Hematopoietic multipotent progenitor cell treated with erythropoietin and hydrocortisone succinate and interleukin-3 and kit ligand, for 4 days (in vitro differentiated cells): ENCODE measurements at places on chromosomes 12 and 14.

- no peak for DNase-seq
These were observed 10.4 kb upstream of the PLEKHG3 start for GRCh38 chr14:64693810-64694165.

DNA sequence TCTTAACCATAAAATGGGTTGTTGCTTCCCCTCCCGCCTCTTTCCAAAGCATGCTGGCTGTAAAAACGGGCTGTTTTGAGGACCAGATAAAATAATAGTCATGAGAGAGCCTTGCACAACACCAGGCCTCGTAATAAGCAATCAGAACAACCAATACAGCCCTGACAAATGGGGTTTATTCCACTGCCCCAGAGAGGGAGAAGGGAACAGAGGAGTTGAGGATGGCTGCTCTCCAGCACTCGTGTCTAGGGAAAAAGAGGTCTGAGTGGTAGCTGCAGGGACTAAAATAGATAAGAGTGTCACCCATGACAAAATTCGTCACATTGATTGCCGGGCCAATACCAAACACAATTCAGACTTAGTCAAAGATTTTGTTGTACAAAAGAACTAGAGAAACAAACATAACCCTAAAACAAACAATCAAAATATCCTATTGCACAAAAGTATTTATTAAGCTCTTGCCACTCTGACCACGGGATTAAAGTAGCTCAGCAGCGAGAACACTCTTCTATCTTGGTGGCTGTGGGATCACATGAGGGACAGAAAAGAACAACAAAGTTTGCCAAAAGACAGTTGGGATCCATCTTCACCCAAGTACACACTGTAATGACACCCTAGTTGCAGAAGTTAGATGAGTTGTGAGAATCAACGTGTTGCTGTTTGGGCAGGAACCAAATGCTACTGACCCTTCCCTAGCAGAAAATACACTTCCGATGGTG is 188.0 kb downstream of the FOXN3 start:
- DNase-seq = no peak

GRCh38 chr12:120230326-120230973 is 29.5 kb upstream of the RPLP0 start:
- no peak for DNase-seq

DNA sequence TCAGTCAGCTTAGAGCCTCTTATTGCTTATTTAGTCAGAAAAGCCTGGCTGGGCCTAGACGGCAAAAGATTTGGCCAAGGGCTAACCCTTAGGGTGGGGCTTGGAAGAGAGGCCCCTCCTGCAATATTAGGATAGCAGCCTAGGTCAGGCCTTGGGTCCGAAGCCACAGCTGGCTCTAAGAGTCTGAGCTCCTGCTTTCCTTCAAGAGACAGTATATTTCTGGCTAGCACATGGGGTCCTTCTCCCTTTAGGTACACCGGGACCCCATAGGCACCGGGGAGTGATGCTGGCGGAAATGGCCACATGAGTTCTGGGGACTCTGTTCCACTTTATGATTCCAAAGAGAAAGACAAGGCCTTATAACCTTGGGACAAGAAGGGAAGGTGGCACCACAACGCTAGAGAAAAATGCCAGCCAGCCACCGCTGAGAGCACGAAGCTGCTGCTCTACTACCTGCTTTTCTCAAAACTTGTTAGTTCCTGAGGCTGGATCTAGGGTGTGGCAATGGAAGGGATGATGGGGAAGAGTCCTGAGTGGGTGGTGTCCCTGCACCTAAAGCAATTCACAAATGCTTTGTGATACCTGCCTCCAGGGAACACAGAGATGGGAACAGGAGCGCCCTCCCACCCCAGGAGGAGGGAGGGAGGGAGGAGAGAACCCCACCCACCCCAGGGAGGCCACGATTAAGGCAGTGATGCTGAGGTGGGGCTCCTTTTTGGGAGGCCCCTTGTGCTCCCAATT is 3.1 kb upstream of the AVIL start:
- no peak for DNase-seq

DNA sequence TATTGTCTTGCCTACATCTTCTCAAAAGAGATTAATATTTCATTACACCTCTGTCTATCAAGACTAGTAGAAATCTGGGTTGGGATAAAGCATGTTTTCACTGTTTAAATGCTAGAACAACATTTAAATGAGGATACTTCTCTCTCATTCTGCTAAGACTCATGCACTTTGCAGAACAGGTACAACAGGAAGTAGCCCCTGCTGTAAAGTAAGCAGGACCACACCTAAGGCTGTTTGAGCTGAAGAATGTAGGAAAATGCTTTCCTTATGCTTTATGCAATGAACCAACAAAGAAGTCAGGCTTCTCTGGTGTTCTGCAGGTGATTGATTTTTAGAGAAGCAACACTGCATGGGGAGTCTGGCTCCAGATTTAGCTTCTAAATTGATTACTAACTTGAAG is 89.4 kb downstream of the PAX9 start:
- no peak for DNase-seq

- no peak for DNase-seq
These were observed 96.8 kb upstream of the IFNG-AS1 start for GRCh38 chr12:67892259-67893021.

DNA sequence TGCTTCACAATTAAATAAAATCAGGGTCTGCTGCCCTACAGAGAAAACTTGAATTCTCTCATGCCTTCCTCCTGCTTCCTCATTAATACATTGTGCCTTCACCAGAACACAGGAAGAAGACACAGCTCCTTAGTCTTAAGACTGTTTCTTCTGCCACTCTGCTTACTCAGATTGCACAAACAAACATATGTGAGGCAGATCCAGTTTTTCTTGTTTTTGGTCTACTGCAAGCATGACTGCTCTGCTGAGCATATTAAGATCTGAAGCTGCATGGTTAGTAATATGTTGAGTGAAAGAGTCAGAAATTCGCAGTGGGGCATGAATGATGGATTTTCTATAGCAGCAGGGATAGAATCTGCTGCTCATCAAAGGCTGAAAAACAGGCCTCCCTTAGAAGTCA is 321.1 kb upstream of the STXBP6 start:
- no peak for DNase-seq

- DNase-seq = peak; percentile 8
These were observed 165.5 kb downstream of the SLC41A2 start for GRCh38 chr12:104792570-104792969.

DNA sequence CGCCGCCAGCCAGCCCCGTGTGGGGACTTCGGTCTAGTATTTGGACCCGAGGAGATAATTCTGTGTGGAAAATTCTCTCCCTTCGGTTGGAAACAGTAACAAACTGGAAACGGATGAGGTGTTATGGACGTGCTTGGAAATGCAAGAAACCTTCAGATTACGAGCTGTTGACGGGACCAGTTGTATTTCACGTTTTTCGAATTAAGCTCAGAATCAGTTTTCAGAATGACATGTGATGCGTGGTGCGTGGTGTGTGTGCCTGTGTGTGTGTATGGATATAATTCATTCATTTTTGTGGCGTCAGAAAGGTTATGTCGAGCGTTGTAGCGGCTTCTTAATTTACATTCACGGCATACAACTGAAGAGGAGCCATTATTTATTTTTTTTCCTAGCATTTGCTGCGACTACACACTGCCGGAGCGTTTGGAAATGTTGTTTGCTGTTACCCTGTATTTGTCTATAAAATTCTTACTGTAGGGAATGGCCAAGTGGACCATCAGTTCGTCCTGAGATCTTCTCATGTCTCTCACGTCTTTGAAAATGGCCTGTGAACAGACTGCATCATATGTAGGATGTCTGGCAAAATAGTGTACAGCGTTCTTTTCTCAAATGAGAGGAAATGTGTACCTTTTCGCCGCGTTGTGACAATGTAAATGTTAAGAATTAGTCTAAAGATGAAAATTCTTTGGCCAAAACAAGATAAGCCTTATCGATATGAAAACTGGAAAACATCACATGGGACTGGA is 1.3 kb downstream of the TRAF3 start:
- DNase-seq = peak; percentile 60

- no peak for DNase-seq
These were observed 868.6 kb downstream of the LRFN5 start for GRCh38 chr14:42475289-42475688.

DNA sequence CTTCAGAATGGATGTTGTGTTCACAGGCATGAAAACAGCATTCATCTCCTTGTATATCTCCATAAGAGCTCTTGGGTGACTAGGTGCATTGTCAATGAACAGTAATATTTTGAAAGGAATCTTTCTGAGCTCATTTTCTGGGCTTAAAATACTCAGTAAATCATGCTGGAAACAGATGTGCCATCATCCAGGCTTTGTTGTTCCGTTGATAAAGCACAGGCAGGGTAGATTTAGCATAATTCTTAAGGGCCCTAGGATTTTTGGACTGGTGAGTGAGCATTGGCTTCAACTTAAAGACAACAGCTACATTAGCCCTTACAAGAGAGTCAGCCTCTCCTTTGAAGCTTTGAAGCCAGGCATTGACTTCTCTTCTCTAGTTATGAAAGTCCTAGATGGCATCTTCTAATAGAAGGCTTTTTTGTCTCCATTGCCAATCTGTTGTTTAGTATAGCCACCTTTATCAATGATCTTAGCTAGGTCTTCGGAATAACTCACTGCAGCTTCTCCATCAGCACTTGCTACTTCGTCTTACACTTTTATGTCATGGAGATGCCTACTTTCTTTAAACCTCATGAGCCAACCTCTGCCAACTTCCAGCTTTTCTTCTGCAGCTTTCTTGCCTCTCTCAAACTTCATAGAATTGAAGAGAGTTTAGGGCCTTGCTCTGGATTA is 79.6 kb upstream of the PSMA6 start:
- no peak for DNase-seq

DNA sequence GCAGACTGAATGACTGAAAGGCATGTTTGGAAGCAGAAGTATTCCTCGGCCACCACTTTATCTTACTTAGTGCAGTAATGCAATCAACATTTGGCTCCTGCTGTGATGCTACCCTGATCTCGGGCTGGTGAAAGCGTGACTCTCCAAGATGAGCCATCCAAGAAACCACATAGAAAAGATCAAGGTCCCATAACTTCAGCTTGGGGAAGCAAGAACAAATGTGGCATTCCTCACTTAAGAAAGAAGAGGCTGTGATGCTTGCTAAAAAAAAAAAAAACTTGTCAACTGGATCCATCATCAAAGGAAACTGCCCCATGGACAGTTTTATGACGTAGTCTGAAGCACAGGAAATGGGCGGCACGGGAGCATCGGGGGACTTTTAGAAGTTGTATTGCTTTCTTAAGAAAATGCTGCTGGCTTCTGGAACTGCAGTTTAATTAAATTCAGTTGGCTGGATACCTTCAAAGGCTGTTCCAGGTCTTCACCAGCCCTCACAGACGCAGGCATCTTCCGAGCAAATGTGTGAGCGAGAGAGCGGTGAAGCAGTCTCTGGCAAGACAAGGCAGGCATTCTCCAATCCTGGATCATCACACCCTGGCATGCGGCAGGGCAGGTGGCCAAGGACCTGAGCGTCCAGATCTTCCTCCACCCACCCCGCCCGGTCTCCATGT is 38.2 kb upstream of the MAP1LC3B2 start:
- peak; percentile 48 for DNase-seq

DNA sequence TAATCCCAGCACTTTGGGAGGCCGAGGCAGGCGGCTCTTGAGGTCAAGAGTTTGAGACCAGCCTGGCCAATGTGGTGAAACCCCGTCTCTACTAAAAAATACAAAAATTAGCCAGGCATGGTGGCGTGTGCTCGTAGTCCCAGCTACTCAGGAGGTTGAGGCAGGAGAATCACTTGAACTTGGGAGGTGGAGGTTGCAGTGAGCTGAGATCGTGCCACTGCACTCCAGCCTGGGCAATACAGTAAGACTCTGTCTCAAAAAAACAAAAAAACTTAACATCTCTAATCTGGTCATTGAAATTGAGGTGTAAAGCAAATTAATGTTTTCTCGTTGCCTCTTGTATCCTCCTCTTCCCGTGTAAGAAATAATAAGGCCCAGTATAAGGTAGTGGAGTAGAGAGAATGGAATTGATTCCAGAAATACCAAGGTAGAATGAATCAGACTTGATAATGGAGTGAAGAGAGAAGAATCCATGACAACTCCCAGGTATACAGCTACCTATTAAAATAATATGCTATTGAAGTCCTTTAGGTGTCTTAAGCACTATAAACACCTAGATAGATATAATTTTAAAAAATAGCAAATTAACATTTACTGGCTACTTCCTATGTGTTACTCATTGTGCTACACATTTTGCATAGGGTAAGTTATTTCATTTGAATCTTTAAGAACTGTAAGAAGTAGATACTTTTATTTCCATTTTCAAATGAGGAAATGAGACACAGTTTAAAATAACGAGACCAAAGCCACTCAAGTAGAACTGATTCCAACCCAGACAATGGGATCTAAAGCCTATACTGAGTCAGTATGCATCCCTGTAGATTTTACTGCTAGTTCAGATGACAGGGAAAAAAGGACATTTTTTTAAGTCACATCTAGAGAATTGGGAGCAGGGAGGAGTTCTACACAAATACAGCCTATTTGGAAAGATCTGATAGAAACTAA is 23.2 kb downstream of the RAP1B start:
- no peak for DNase-seq
